ENCODE measurements at places on chromosomes 2 and 18.
A peak's percentile ranks its signal among the peaks of the same experiment; 100 is the strongest.

DNA sequence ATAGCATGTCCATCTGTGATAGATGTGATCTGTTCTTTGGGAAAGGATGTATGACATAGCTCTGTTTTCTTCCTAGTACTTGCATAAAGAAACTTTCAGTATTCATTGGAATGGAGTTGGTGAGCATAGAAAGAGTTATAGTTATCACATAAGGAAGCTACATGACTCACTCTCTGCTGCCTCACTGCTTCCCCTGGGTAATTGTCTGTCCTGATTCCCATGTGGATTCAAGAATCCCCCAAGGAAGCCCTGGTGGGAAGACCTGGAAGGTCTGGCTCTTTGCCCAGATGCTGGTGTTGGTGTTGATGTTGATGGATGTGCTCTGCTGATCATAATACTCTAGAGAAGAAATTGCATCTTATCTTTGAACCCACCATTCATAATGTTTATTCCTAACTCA, 60.6 kb downstream of the PTPN4 start:
- peak; percentile 56 for DNase-seq

GRCh38 chr2:33680644-33681363, 81.7 kb upstream of the FAM98A start:
- no peak for DNase-seq

- DNase-seq = no peak
These were observed 505 bp downstream of the FOXI3 start for GRCh38 chr2:88451811-88452564.

GRCh38 chr2:183390109-183390508, 265.9 kb downstream of the NUP35 start:
- DNase-seq = no peak

GRCh38 chr2:182481676-182482075, 54.8 kb upstream of the PDE1A start:
- no peak for DNase-seq

DNA sequence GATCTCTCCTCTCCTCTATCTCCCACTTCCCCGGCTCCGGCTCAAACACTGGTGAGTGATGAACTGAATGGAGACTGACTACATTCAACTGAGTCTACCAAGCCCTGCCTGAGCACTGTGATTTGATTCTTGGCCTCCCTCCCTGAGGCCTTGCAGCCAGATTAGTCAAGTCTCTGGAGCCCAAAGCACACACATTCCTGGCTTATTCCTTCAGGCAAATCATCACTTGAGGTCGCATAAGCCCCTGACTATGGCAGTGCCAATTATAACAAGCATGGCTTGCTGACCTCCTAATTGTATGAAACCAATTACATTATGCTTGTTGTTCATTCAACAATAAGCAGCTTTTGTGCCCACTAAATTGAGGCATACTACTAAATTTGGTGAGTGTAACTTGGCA, 34.6 kb downstream of the EFEMP1 start:
- DNase-seq = no peak

DNA sequence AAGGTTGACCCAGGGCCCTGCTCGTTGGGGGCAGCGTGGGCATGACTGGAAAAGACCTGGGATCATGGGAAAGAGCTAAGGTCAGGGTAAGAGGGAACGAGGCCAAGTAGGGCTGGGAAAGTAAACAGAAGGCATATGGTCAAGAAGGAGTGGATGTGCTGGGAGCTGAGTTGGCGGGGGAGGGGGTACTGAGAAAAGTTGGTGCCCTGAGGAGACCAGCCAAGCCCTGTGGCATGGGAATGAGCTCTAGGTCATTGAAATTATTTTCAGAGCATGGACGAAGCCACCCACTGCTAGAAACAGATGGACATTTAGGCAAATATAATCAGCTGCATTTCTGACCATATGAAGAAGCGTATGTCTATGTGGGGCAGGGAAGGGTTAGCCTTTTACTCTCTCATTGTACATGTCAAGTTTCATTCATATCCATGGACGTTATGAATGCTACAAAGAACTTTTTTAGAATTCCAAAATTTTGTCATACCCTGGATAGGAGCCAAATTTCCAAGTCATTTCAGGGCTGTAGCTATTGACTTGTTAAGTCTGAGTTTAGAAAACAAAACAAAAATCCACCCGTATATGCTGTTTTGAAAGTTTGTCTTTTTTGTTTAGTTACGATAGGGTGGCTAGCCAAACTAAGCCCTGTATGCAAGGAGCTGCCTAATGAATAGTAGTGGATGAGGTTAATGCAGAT, 19.1 kb downstream of the MAPRE2 start:
- no peak for DNase-seq

DNA sequence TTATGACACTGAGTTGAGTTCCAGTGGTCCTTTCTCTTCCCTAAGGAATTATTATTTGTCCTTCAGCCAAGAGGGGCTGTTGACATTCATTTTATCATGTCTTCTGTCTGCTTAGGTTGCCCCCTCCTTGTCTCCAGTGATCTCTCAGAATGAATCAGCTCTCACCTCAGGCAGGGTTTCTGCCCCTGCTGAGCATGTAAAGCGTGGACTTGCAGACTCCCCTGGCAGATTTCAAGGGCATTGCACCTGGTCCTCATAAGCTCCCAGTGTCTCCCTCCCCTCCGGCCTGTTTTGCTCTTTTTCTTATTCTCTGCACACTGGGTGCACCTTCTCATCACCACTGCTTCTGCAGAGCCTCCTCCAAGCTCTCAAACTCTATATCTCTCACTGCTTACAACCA, 188.4 kb downstream of the KCNS3 start:
- DNase-seq = no peak

DNA sequence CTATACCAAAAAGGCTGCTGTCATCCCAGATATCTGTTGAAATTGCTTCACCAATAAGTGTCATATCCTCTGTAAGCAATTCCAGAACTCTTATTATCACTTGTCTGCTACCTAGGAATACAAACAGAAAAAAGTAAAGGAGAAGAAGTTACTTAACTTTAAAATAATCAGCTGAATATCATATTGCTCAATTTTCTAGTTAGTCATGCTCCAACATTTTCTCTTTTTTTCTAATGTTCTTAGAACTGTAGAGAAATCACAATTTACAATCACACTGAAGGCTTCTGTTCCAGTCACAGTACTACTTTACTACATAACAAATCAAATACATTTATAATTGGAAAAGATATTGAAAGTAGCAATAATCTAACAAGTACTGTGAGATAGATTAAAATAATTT, 17.4 kb downstream of the RTTN start:
- no peak for DNase-seq

Measured in hepatic stellate cell (primary cell).